HFFc6 (cell line): ENCODE measurements at places on chromosomes 3 and 15. TPM values are rescaled to one million over a fixed set of nuclear protein-coding genes. Genes with fewer than 3 reads are reported as not detected.
A peak's percentile ranks its signal among the peaks of the same experiment; 100 is the strongest.

Gene CLEC3B
- 1.1 to 1.5 TPM (median 1.2 TPM) in 3 replicates for total RNA-seq

- H3K36me3 ChIP-seq: no peaks in the 10 kb centered on the region
- H3K27me3 ChIP-seq: peaks cover 35% of the 10 kb centered on the region
- H3K4me1 ChIP-seq: peaks cover 8% of the 10 kb centered on the region; the same call in 1 of the 2 replicates
- H3K27ac ChIP-seq: no peak overlapping the region
- H3K4me3 ChIP-seq: no peak overlapping the region
Measured at GRCh38 chr3:124631727-124632126, 98.5 kb upstream of the UMPS start.

Gene TNFAIP8L3
- 0.27 to 0.44 TPM (median 0.29 TPM) in 3 replicates for total RNA-seq

Gene DNAH12
- 0.02 to 0.12 TPM (median 0.05 TPM) in 3 replicates for total RNA-seq

GRCh38 chr3:52651592-52651991, 34.1 kb downstream of the PBRM1 start:
- H3K27me3 ChIP-seq: no peaks in the 10 kb centered on the region
- H3K27ac ChIP-seq: no peak overlapping the region
- DNase-seq: no peak
- peaks cover 26% of the 10 kb centered on the region for H3K4me1 ChIP-seq

Gene SLC2A2
- not detected in 3 replicates for total RNA-seq

Gene ATG3
- total RNA-seq: 61.8 to 75.4 TPM (median 69.3 TPM) in 3 replicates

- H3K4me1 ChIP-seq: no peaks in the 10 kb centered on the region
- no peak within 1 kb of the TSS for H3K27ac ChIP-seq
Measured at GRCh38 chr3:167653760-167654159, at the start of gene WDR49. WDR49 (minus strand) TSS chr3:167653942; CDS start chr3:167653425, 517 bp downstream.

GRCh38 chr3:50241163-50241562, 5.2 kb downstream of the GNAI2 start:
- peak overlapping the region; percentile 67 for H3K27ac ChIP-seq
- peaks cover 68% of the 10 kb centered on the region for H3K4me1 ChIP-seq
- H3K36me3 ChIP-seq: peaks cover 18% of the 10 kb centered on the region
- DNase-seq: no peak
- peak overlapping the region; percentile 57; the same call in 1 of the 2 replicates for H3K4me3 ChIP-seq
- H3K27me3 ChIP-seq: peaks cover 4% of the 10 kb centered on the region; the same call in 1 of the 2 replicates

DNA sequence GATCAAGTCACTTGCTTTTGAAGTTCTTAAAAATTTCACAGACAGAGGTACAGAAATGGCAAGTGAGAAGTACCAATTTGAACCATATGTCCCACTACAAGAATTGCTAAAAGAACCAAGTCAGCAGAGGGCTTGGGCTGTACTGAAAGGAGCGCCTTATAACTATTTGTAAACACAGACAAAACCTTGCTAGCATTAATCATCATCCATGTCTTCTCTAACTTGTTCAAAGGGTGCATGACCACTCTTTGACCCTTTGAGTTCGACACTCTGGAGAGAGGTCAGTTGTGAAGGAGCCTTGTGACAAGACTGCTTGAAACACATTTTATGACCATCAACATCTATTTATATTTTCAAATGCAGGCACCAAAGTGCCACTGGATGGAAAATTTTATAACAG, 191.7 kb downstream of the PDZRN3 start:
- peaks cover 31% of the 10 kb centered on the region for H3K4me1 ChIP-seq
- no peak for DNase-seq
- peaks cover 7% of the 10 kb centered on the region for H3K27me3 ChIP-seq
- H3K27ac ChIP-seq: no peak overlapping the region

- H3K4me1 ChIP-seq: peaks cover 69% of the 10 kb centered on the region
- no peak overlapping the region for H3K4me3 ChIP-seq
- DNase-seq: no peak
- H3K27me3 ChIP-seq: no peaks in the 10 kb centered on the region; the same call in none of the 2 replicates
- H3K27ac ChIP-seq: no peak overlapping the region
- no peaks in the 10 kb centered on the region for H3K36me3 ChIP-seq
Measured at GRCh38 chr3:187918081-187918644, 172.9 kb upstream of the BCL6 start.
